Muscle of leg (tissue), 16 donors: ENCODE measurements at places on chromosomes 6 and 20. TPM values are rescaled to one million over a fixed set of nuclear protein-coding genes. Genes with fewer than 3 reads are reported as not detected.

C6orf118 gene
- total RNA-seq: 0.89 TPM

SNAP25 gene
- total RNA-seq: 3.1 TPM

CRISP2 gene
- total RNA-seq: not detected

PHACTR3 gene
- total RNA-seq: 7.0 TPM

EEF1A2 gene
- 330 TPM for total RNA-seq

OR2H1 gene
- total RNA-seq: not detected

KIF25 gene
- 1.8 TPM for total RNA-seq

ADTRP gene
- total RNA-seq: 0.22 TPM

ISM1 gene
- total RNA-seq: 1.4 TPM

SLC32A1 gene
- not detected for total RNA-seq

LRRN4 gene
- total RNA-seq: under 0.01 TPM

ESF1 gene
- total RNA-seq: 12.5 TPM

HLA-DRB5 gene
- total RNA-seq: 8.4 TPM

GRIK2 gene
- total RNA-seq: 1.3 TPM

ULBP2 gene
- total RNA-seq: 0.27 TPM

ULBP3 gene
- total RNA-seq: 3.9 TPM

AVP gene
- total RNA-seq: 0.18 TPM

PTCRA gene
- not detected for total RNA-seq

PI3 gene
- not detected for total RNA-seq

DNA sequence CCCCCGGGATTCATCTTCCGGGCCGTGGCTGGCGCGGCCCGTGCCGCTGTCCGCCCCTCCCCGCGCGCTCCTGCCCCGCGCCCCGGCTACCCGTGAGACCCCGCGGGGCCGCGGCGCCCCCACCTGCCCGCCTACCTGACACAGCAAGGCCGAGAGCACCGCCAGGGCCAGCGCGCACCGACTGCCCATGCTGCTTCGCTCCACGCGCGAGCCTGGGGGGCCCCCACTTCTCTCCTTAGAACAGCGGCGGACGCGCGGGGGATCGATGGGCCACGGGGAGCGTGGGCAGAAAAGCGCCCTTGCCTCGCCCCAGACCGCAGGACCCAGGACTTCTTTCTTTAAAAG is 955 bp downstream of the DLL1 start:
- no peak for DNase-seq

GRCh38 chr6:3205913-3206312 is 21.5 kb downstream of the TUBB2B start:
- DNase-seq: no peak

GRCh38 chr6:150894935-150895552 is 29.5 kb downstream of the MTHFD1L start:
- peak; percentile 97 for DNase-seq

GRCh38 chr6:68544450-68544849 is 90.6 kb upstream of the ADGRB3 start:
- DNase-seq: no peak

DNA sequence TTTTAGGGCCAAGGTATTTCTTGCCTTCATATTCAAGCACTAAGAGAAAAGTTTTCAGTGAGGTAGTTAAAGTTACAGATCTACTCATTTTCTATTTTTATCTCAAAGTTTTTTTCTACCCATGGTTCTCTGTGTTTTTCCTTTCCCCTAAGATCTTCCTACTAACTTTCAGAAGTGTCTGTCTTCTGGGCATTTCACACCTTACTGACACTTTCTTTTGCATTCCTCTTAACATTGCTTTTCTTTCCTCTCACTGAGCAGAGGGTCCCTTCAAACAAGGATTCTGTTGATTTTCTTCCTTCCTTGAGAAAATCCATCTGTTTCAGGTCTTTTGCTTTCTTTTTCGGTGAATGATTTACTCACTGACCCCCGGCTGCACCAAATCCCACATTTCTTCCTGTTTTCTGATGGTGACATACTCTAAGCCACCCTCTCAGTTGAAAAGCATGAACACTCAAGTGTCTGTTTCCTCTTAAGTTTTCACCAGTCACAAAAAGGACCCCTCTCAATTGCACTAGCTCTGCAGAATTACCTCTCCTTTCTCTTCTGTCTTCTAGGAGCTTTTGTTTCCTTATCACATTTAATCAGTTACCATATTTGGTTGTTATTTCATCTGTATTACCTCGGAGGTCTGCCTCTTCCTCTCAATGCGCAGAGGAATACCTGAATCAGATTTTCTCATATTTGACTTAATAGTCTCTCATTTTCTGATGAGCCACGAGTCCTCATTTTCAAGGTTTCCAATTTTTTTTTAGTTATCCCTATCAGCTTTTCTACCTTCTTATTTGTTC is 73.5 kb upstream of the RNF217 start:
- DNase-seq: no peak

- DNase-seq: peak; percentile 13
These were observed 181.6 kb upstream of the RGS17 start for GRCh38 chr6:153312634-153313033.

DNA sequence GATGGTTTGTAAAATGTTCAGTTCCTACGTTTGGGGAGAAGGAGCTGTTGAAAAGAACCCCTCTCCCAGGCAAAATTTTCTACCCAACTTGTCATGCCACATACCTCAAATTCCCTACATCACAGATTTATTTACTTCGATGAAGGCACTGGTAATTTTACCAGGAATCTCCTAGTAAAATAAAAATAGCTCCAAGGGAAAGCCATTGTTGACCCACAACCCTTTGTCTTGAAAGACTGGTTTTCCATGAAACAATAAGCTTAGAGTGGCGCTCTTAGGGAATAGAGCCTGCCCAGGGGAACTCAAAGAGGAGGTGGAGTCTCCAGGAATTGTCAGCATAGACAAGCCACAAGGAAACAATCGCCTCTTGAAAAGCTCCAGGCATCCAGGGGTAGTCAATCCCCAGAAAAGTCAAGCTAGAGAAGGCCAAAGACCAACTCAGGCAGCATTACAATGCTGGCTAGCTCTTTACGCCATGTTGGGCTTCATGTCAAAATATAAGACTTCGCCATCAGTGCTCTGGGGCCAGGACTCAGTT is 99.2 kb upstream of the RREB1 start:
- DNase-seq: no peak

DNA sequence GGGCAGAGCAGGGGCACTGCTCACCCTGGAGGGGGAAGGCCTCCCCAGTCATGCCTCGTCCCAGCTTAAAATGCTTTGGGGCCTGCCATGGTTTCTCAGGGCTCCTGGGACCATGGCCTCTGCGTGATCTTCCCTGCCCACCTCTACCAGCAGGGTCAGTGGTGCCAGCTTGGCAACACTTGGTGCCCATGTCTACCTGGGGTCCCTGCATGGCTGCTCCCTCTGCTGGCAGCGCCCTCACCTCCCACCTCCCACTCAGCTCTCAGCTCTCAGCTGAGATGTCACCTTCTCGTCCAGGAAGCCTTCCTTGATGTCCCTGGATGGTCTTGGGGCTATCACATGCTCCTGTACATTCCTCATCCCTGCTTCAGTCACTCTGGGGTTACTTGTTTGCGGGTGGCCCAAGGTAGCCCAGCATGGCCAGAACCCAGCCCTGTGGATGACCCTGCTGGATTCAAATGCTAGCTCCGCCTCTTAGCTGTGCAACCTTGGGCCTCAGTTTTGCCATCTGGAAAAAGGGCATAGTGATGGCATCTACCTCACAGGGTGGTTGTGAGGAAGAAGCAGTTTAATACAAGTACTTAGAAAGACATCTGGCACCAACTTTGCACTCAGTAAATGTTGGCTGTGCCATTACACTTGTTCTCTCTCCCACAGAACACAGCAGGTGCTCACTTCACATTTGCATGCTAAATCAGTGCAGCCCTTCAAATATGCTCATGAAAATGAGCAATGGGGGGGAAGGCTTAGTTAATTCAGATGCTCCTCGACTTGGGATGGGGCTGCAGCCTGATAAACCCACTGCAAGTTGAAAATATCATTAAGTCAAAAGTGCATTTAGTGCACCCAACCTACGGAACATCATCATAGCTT is 53.5 kb upstream of the PTPN1 start:
- no peak for DNase-seq

GRCh38 chr6:121612927-121613326 is 177.5 kb downstream of the GJA1 start:
- no peak for DNase-seq

- no peak for DNase-seq
These were observed at the start of gene MUC21 for GRCh38 chr6:30983439-30983838. MUC21 (plus strand) TSS chr6:30983718; CDS start chr6:30983959, 241 bp downstream.

GRCh38 chr20:62362991-62363919 is 3.9 kb downstream of the LAMA5 start:
- DNase-seq: peak; percentile 45

DNA sequence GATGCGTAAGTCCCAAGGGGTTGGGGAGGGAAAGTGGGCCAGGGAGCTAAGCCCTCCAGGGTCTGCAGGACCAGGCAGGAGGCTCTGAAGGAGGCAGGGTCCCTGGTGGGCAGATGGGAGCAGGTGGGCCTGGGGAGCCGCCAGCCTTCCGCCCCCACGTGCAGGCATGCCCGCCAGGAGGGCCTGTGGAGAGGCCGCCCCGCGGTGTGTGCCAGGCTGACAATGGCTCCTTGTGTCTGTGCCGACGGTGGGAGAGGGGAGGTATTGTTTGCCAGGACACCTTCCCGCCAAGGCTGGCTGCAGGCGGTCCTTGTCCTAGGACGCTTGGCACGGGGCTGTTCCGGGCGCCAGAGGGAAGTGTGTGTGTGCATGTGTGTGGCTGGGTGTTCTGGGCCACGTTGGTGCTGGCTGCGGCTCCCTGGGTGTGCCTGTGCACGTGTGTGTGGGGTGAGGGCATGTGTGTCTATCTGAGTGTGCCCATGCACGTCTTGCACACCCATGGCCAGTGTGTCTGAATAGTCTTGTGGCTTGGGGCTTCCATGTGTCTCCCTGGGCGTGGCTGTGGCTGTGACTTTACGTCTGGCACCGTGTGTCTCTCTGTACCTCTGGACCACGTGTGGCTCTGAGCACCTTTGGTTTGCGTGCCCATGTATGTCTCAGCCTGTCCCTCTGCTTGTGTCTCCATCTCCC is 153.0 kb downstream of the CEBPB start:
- DNase-seq: no peak

- DNase-seq: peak; percentile 6
These were observed 473.6 kb downstream of the EPHA7 start for GRCh38 chr6:92945799-92946198.

DNA sequence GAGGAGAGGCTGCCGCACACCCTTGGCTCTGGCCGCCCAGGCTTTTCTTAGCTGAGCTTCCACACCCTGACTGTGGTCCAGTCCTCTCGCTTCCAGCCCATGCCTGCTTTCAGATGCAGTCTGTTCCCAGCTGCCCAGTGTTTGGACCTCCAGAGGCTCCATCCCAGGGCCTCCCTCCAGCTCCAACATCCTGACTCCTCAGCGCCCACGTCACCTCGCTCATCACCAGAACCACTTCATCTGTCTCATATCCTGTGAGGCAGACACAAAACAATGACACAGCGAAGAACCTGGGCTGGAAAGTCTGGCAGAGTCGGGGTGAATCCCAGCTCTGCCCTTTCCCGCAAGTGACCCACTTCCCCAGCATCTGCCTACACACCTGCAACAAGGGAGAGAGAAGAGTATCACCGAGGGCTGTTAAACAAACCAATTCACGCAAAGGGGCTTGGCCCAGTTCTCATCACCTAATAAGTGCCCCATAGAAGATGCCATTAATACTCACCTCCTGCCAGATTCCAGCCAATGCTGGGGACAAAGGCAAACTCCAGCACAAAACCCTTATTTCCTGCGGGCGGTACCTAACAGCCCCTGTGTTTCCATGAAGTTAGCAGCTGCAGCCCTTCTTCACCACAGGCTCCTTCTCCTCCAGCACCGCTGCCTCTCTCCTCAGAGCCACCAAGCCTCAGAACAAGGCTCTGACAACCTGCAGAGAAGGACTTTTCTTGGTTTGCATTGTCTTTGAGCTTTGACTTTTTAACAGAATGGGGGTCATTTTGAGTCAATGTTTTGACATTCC is 133.4 kb upstream of the CDH4 start:
- no peak for DNase-seq

GRCh38 chr6:3814539-3814938 is 34.6 kb upstream of the FAM50B start:
- DNase-seq: no peak

DNA sequence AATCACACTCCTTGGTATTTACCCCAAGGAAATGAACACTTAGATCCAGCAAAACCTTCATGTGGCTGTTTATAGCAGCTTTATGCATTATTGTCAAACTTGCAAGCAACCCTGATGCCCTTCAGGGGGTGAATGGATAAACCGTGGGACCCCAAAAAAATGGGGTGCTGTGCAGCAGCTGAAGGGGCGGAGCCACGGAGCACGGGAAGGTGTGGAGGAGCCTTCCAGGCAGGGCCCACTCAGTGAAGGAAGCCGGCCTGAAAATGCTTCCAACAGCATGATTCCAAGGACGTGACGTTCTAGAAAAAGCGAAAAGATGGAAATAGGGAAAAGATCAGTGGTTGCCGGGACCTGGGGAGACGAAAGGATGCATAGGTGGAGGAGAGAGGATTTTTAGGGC is 25.6 kb upstream of the FRMD1 start:
- DNase-seq: no peak

- DNase-seq: no peak
These were observed 294.6 kb downstream of the CDH26 start for GRCh38 chr20:60252866-60253265.

DNA sequence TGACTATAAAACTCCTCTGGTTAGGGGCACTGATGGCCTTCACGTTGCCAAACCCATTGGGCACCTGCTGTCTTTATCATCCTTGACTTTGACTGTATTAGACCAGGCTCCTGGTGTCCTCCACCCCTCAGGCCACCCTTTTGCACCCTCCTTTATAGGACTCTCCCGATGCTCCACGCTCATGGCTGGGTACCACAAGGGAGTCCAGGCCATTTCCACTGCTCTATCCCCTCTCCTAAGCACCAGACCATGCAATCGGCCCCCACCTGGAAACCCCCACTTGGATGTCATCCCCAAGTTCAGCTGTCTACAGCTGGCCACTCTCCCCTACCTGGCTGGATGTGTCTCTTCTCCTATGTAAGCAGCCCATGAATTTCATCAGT is 115.2 kb downstream of the TOX2 start:
- no peak for DNase-seq

DNA sequence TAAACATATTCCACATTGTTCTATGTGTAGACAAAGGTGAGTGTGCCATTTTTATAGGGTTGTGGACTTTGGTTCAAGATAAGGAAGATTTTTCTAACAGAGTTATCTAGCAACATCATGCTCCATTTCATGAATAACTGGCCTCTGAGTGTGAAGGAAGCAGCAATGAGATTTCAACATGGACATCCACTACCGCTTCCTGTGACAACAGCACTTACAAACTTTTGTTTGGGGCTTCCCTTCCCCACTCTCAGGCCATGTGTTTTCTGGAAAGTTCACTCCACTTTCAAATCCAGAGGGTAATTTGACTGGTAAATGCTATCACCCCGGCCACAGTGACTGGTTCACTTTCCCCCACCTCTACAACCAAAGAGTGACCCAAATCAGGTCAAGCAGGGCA is 38.1 kb upstream of the PROKR2 start:
- no peak for DNase-seq

GRCh38 chr6:157322792-157323254 is 496 bp downstream of the TMEM242 start:
- DNase-seq: no peak

- no peak for DNase-seq
These were observed 640 bp downstream of the SAYSD1 start for GRCh38 chr6:39114388-39114703.

GRCh38 chr6:85129881-85130280 is 320.0 kb upstream of the NT5E start:
- no peak for DNase-seq
